ENCODE measurements at places on chromosomes 1 and 21. TPM values are rescaled to one million over a fixed set of nuclear protein-coding genes. Genes with fewer than 3 reads are reported as not detected.

ACOT11 gene
- polyA plus RNA-seq, result 23.8 TPM

ERICH3 gene
- not detected for polyA plus RNA-seq

IGSF9 gene
- 4.2 TPM for polyA plus RNA-seq

GBP7 gene
- 0.49 TPM for polyA plus RNA-seq

CD1E gene
- polyA plus RNA-seq, result not detected

NR5A2 gene
- not detected for polyA plus RNA-seq

SH2D2A gene
- 1.1 TPM for polyA plus RNA-seq

FASLG gene
- polyA plus RNA-seq, result not detected

WNT9A gene
- 0.14 TPM for polyA plus RNA-seq

DDR2 gene
- 1.3 TPM for polyA plus RNA-seq

- H3K27ac ChIP-seq, result peak overlapping the region; percentile 68
- H3K36me3 ChIP-seq, result no peaks in the 10 kb centered on the region
- no peaks in the 10 kb centered on the region for H3K27me3 ChIP-seq
- peaks cover 14% of the 10 kb centered on the region for H3K4me1 ChIP-seq
- H3K4me3 ChIP-seq, result no peak overlapping the region
Measured at GRCh38 chr21:25518491-25518911, 88.8 kb downstream of the MRPL39 start.

- H3K4me1 ChIP-seq, result peaks cover 33% of the 10 kb centered on the region
- DNase-seq, result peak; percentile 91
Measured at GRCh38 chr1:153608742-153609584, 4.0 kb downstream of the S100A16 start.

- no peaks in the 10 kb centered on the region for H3K4me1 ChIP-seq
- H3K36me3 ChIP-seq, result no peaks in the 10 kb centered on the region
- no peaks in the 10 kb centered on the region for H3K27me3 ChIP-seq
Measured at GRCh38 chr1:108534759-108535158, 25.1 kb upstream of the EEIG2 start.

DNA sequence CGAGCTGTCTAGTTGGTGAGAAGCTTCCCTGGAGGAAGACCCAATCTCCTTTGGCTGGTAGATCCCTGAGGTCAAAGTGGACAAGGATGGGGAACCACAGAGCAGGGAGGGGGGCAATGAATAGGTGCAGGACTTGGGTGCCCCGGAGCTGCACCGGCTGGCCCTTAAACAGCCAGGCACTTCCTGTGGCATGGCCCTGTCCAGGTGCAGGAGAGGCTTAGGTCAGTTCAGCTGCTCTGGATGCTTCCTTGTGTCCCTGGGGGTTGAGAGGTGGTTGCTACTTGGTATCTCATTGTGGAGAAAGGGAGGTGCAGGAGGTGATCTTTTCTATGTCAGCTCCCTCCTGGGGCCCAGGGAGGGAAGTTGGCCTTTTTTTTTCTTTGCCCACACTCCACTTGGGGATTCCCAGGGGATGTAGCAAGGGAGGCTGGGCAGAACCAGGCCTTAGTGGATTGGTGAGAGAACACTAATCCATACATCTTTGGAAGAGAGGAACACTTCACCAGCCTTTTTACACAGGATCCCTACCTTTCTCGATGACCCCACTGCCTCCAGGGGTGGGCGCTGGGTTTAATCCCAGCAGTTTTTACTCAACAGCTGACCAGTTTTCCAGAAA is 1.2 kb upstream of the ST3GAL3 start:
- H3K4me1 ChIP-seq, result peaks cover 6% of the 10 kb centered on the region
- no peak overlapping the region for H3K27ac ChIP-seq
- peaks cover 29% of the 10 kb centered on the region for H3K36me3 ChIP-seq
- H3K27me3 ChIP-seq, result no peaks in the 10 kb centered on the region

- no peak overlapping the region for H3K4me3 ChIP-seq
- no peaks in the 10 kb centered on the region for H3K27me3 ChIP-seq
- no peaks in the 10 kb centered on the region for H3K36me3 ChIP-seq
- H3K4me1 ChIP-seq, result no peaks in the 10 kb centered on the region
- H3K27ac ChIP-seq, result no peak overlapping the region
- DNase-seq, result peak; percentile 75
Measured at GRCh38 chr1:55893155-55893554, 678.0 kb upstream of the USP24 start.

DNA sequence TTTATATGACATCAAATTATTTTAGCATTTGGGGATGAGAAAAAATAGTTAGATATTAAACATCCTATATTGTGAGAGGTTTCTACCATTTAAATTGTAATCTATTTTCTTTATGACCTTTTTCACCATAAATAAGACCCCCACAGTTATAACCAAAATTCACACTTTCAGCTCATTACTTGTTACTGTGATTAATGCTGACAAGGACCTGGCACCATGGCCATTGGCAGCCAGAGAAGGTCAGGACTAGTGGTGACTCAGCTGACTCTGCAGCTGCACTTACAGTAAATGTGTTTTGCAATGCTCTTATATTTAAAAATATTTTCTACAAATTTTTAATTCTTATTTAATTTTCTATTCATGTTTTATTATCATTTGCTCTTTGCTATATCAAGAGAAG is 133.3 kb upstream of the C1orf105 start:
- H3K27me3 ChIP-seq, result no peaks in the 10 kb centered on the region
- DNase-seq, result no peak
- no peak overlapping the region for H3K4me3 ChIP-seq
- H3K27ac ChIP-seq, result no peak overlapping the region

DNA sequence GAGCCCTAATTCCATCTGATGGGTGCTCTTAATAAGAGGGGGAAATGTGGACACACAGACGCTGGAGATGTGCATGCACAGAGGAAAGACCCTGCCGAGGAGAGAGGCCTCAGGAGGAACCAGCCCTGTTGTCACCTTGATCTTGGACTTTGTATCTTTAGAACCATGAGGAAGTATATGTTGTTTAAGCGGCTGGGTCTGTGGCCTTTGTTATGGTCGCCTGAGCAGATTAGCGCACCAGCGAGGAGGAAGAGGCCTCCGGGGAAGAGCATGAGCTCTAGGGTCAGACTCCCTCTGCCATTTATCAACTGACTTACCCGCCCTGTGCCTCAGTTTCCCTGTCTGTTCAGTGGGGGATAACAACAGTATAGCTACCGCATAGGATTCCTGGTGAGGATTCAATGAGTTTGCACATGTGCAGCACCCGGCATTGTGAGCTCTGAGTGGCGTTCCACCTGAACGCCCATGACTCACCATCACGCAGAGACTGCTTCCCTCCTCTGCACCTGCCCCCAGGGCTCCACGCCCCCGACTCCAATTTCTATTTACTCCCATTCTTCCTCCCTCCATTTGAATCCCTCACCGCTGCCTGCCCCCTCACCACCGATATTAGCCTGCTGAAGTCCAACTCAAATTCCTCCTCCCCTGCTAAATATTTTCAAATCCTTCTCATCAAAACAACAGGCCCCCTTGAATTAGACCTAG is 67.2 kb downstream of the ATP5PO start:
- no peaks in the 10 kb centered on the region for H3K36me3 ChIP-seq
- peaks cover 4% of the 10 kb centered on the region for H3K4me1 ChIP-seq
- no peak overlapping the region for H3K27ac ChIP-seq

GRCh38 chr1:246270236-246270635 is 236.8 kb downstream of the SMYD3 start:
- H3K4me1 ChIP-seq, result peaks cover 8% of the 10 kb centered on the region
- no peaks in the 10 kb centered on the region for H3K36me3 ChIP-seq
- no peak overlapping the region for H3K4me3 ChIP-seq

GRCh38 chr1:220818421-220819173 is 31.9 kb downstream of the MTARC1 start:
- H3K4me1 ChIP-seq, result no peaks in the 10 kb centered on the region
- no peaks in the 10 kb centered on the region for H3K27me3 ChIP-seq

- no peaks in the 10 kb centered on the region for H3K36me3 ChIP-seq
- peak; percentile 25 for DNase-seq
- H3K4me3 ChIP-seq, result no peak overlapping the region
- peaks cover 4% of the 10 kb centered on the region for H3K4me1 ChIP-seq
- no peak overlapping the region for H3K27ac ChIP-seq
- no peaks in the 10 kb centered on the region for H3K27me3 ChIP-seq
Measured at GRCh38 chr1:178143730-178144690, 50.1 kb downstream of the RASAL2 start.

DNA sequence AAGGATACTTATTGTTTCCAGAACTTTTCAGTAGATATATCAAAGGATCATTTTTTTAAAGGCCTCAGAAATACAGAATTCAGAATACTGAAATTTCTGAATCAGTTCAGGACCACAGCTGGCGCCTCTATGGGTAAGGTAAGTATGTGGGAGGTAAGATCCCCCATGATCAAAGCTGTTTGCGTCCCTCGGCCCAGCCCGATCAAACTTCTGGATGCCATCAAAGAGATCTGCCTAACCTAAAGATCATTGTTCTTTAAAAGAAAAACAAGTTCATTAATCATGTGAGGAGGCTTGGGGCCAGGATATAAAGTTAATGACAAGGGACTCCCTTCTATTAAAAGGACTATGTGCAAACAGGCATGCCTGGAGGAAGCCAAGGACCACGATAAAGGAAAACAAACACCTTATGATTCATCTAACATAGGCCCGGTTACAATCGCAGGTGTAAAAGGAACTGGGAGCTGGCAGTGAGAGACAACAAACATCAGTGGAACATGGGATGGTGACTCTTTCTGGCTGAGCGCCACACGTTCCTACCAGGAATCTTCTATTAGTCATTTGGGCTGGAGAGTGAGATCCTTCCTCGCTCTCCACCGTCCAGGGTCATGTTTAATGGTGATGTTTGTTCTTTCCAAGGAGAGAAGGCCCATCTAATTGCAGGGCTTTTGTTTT is 2.8 kb upstream of the BACE2 start:
- no peak for DNase-seq
- H3K4me1 ChIP-seq, result no peaks in the 10 kb centered on the region
- no peak overlapping the region for H3K27ac ChIP-seq
- no peaks in the 10 kb centered on the region for H3K36me3 ChIP-seq
- peaks cover 56% of the 10 kb centered on the region for H3K27me3 ChIP-seq

DNA sequence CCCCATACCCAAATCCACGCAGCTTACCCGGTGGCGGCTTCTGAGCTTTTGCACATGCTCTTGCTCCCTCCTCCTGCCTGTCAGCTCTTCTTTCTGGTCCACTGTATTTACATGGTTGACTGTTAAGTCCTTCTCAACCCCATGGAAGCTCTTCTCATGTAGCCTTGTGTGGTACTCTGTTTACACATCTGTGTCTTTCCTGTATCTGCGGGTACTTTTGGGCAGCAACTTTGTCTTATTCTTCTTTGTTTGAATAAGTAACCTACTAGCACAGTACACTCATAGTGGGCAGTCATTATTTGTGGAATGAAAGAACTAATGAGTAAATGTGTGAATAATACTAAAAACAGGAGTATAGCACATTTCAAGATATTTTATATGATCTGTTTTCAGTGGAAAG is 88.5 kb upstream of the GPR88 start:
- H3K4me1 ChIP-seq, result no peaks in the 10 kb centered on the region
- no peaks in the 10 kb centered on the region for H3K36me3 ChIP-seq
- H3K27ac ChIP-seq, result no peak overlapping the region
- DNase-seq, result no peak
- no peak overlapping the region for H3K4me3 ChIP-seq

GRCh38 chr1:229756666-229757065 is 130.6 kb downstream of the URB2 start:
- no peaks in the 10 kb centered on the region for H3K36me3 ChIP-seq
- H3K27ac ChIP-seq, result no peak overlapping the region
- no peak overlapping the region for H3K4me3 ChIP-seq
- H3K27me3 ChIP-seq, result no peaks in the 10 kb centered on the region
- no peaks in the 10 kb centered on the region for H3K4me1 ChIP-seq

- peaks cover 41% of the 10 kb centered on the region for H3K4me1 ChIP-seq
- H3K27ac ChIP-seq, result no peak overlapping the region
- no peak overlapping the region for H3K4me3 ChIP-seq
- H3K36me3 ChIP-seq, result no peaks in the 10 kb centered on the region
- H3K27me3 ChIP-seq, result no peaks in the 10 kb centered on the region
Measured at GRCh38 chr1:226982451-226983177, 42.5 kb downstream of the COQ8A start.

DNA sequence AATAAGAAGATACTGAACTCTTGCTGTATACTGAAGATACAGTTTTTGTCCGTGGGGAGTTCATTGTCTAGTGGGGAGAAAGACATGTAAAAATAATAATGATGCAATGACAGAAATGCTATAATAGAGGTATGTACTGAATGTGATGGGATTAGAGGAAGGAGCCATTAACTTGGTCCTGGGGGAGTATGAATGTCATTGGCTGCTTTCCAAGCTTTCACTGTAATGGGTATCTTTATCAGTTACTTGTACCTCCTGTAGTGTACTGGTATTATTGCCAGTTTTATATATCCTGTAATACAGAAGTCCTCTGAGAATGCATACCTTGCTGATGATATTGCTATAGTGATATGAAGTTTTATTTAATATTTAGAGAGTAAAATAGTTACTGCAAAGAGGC is 7.4 kb downstream of the BTBD8 start:
- no peak overlapping the region for H3K27ac ChIP-seq
- H3K4me1 ChIP-seq, result no peaks in the 10 kb centered on the region
- H3K4me3 ChIP-seq, result no peak overlapping the region
- no peak for DNase-seq
- no peaks in the 10 kb centered on the region for H3K27me3 ChIP-seq
- no peaks in the 10 kb centered on the region for H3K36me3 ChIP-seq

DNA sequence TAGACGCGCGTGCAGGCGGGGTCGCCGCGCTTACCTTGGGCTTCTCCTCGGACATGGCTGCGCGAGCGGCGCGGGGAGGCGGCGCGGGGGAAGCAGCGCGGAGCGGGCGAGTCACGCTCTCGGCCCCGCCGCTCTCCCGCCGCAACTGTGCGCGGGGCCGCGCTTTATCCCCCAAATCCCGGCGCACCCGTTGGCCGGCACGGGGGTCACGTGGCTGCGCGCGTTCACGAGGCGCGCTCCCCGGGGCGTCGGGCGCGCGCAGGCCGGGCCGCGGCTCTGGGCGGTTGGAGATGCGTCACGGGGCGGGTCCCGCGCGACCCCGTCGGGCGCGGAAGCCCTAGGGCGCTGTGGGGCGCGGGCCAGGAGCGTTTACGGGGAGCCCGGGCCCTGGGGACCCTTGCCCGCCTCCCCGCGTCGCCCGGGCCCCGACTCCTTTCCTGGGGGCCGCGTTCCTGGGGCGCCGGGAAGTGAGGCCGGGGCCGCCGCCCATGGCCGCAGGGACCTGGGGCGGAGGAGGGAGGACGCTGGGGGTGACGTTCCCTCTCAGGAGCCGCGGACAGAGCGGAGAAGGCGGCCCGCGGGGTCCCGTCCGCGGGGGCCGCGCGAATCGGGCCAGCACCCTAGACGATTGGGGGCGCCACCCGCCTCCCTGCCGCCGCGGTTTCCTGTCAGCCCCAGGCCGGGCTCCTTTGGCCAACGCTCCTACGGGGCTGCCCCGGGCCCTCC is at the start of gene SUMO3:
Gene SUMO3 (minus strand): TSS at position 149 of the 726 bp plus-strand sequence. CDS start 94 bp downstream, at position 55.
- peak within 1 kb of the TSS; percentile 70 for H3K27ac ChIP-seq
- H3K36me3 ChIP-seq, result no peaks in the 10 kb centered on the region
- peak within 1 kb of the TSS; percentile 82 for H3K4me3 ChIP-seq
- peaks cover 3% of the 10 kb centered on the region for H3K4me1 ChIP-seq
- peak; percentile 79 for DNase-seq

DNA sequence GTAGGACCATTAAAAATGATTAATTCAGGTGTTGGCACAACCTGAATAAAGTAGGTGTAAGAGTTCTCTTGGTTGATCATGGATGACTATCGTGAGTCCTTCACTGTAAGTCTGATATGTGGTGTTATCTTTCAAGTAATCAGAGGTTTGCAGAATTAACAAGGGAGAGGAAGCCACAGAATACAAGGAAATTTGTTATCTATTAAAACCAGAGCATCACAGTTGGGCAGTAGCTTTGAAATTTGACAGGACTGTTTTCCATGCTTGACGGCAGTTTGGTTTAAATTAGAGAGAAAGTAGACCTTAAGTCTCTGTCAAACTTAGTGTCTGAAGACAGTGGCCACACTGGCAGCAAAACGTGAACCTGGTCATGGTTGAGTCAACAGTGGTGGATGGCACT is 139.5 kb upstream of the KCNK2 start:
- H3K4me1 ChIP-seq, result no peaks in the 10 kb centered on the region
- H3K27ac ChIP-seq, result no peak overlapping the region
- no peak overlapping the region for H3K4me3 ChIP-seq
- no peak for DNase-seq
- no peaks in the 10 kb centered on the region for H3K27me3 ChIP-seq
- H3K36me3 ChIP-seq, result no peaks in the 10 kb centered on the region

Data from cardiac muscle cell (in vitro differentiated cells and primary cell).